ENCODE measurements at places on chromosomes 13 and 19. TPM values are rescaled to one million over a fixed set of nuclear protein-coding genes. Genes with fewer than 3 reads are reported as not detected.

- no peak for DNase-seq
Measured at GRCh38 chr13:99431927-99432608, 69.2 kb upstream of the TM9SF2 start.

GRCh38 chr19:17216058-17216670 is 1.0 kb downstream of the USE1 start:
- DNase-seq = no peak

DNA sequence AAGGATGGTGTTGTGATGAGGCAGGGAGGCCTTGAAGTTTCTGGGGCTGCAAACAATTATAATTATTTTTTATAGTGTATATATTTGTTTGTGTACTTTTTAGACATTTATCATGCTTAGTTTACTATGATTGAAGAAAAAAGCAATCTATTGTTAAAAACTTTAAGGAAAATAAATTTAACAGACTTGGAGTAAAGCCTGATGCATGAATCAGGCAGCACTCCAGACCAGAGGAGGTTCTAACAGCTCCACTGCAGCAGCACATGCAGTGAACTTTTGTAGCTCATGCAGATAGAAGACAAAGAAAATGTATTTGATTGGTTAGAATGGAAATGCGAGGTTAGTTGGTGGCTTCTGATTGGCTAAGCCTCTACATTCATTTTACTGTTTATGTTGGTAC is 36.8 kb upstream of the PABPC3 start:
- no peak for DNase-seq

DNA sequence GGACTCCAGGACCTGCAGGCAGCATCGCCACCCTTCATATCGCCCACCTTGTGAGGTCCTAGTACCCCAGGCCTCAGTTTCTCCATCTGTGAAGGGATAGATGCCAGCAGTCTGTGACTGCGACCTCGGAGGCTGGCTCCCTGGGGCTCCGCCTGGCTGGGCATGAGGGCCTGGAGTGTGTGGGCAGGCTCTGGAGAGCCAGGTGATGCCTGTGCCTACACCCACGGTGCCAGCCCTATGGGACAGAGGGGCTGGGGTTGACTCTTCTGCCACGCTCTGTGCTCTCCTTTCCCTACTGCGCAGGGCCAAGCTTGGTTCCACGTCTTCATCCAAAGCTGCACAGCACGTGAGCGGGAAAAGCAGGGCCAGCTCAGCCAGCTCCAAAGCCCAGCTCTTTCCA is 26.0 kb upstream of the NFIC start:
- no peak for DNase-seq

- no peak for DNase-seq
Measured at GRCh38 chr13:102913914-102914313, 68.1 kb downstream of the ERCC5 start.

DNA sequence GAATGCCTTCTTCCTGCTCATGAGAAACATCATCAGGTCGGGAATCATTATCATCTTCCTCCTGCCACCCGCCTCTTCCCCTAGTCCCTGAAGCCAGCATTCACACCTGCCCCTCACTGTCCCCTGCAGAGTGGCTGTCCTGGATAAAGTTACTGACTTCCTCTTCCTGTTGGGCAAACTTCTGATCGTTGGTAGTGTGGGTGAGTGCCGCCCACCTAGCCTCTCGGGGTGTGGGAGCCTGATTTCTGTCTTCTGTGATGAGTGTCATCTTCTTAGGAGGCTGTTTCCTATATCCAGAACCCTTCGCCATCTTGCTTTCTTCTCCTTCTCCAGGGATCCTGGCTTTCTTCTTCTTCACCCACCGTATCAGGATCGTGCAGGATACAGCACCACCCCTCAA is 12.5 kb downstream of the SLC44A2 start:
- DNase-seq = no peak

DNA sequence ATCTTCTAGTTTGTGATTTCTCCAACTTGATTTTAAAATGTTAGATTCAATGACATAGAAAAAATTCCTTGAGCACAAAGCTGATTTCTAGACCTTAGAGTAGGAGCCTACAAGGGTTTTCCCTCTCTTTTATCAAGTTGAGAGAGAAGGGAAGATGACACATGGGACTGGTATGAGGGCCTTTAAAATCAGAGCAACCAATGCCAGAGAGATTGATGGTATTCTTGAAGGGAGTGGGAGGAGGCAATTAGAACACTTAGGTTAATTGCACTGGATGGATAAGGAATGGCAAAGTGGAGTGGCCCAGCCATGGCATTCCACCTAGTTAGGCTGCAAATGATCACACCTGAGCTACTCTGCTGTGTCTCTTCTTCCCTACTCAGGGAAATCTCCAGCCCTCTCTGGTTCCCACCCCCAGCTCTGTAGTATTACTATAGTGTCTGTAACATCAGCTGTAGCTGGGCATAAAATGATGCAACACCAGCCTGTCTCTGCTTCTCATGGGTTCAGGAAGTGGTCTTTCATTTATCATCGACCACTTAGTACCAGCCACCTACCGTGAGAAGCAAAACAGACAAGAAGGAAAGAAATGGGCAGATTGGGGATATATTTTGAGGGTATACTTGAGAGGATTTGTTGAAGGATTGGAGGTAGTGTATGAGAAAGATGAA is 333.6 kb downstream of the DLEU7 start:
- no peak for DNase-seq

- DNase-seq = peak; percentile 82
Measured at GRCh38 chr19:11446652-11447301, 11.3 kb downstream of the PRKCSH start.

DNA sequence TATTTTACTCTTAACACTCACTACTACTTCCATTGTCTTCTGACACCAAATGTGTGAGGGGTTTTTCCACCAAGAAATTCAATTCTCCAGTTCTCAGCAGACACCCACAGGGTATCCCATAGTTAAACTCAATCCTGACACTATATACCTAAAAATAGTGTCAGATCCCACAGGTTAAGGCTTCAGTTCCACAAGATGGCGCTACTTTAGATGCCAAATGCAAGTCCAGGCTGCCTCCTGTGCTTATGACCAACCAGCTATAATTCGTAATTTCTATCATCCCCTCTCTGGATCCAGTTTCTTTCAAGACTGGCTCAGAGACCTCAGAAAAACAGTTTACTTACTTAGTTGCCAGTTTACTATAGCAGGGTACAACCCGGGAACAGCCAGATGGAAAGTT is 1146.2 kb upstream of the SPRY2 start:
- DNase-seq = no peak

GRCh38 chr19:10105509-10106099 is 558 bp upstream of the PPAN start:
- DNase-seq = no peak

DNA sequence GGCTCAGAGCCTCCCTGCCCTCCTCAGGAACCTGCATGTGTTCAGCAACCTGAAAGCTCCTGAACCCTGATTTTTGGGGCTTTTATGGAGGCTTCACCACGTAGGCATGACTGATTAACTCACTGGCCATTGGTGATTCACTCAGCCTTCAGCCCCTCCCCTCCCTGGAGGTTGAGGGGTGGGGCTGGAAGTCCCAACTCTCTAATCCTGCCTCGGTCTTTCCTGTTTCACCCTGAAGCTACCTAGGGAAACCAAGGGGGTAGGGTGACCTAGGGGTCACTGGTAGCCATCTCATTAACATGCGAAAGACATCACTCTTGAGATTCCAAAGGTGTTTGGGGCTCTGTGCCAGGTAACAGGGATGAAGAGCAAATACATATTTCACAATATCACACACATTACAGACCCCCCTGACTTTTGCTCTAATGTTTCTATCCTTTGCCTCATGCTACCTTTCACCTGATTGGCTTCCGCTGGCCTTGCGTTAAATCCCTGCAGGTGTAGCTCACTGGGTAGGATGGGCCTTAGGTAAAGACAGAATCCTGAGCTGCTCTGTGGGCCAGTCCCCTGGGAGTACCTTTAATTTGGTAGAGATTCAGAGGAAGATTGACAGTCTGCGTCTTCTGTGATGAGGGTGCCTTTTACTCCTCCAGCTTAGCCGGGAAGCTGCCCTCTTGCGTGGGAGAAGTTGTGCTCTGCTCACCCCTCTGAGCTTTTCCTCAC is 260.6 kb downstream of the ATP8A2 start:
- DNase-seq = no peak

GRCh38 chr19:27770095-27770494 is 1442.9 kb downstream of the UQCRFS1 start:
- DNase-seq = no peak

GRCh38 chr19:39842693-39843435 is 3.3 kb downstream of the FBL start:
- DNase-seq = no peak

DNA sequence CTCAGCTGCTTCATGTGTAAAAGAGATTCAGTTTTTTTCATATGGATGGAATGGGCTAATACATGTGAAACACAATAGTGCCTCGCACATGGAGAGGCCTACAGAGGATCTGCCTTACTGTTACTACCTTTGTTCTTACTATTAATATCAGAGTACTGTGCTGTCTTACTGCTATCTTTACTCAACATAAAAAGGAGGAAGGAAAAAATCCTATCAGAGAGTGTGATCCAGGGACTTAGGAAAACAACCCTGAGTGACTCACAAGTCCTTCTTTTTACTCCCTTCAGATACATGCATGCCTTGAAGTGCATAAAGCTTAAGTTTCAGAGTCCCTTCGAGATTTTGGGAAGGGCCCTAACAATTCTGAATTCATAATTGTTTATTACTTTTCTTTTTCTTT is 136.8 kb downstream of the TBC1D4 start:
- no peak for DNase-seq

GRCh38 chr19:36514012-36514612 is 14.0 kb downstream of the ZNF260 start:
- DNase-seq = no peak

GRCh38 chr13:111177081-111177711 is 62.1 kb downstream of the ARHGEF7 start:
- no peak for DNase-seq

DNA sequence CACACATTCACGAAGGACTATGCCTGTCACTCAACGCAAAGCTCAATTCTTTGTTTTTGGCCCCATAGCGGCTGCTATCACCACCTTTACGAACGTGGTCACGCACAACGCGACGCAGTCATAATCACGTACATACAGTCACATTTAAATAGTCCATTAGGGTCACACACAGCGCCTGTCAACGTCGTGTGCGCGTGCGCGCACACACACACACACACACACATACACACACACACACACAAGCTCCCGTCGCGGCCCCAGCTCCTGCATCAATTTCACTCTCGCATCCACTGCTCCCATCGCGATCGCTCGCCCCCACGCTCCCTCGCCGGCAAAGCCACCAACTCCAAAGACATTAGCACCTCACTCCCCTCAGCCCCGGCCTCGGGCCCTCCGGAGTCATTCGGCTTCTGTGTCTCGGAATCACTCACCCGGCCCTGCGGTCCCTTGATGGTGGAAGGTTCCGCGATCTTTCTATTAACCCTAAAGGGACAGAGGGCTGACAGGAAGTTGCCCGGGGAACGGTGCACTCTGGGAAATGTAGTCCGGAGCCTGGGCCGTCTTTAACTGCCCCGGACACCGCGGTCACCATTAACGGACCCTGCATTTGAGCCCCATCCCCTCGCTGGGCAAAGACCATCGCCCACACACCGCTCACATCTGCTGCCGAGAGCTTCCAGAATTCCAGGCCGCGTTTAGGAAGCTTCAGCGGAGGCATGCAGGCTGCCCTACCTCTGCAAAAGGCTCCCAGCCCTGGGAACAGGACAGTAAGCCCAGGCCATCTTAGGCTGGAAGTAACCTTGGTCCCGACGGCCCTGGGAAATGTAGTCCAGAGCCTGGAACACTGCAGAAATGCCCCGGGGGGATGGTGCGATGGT is at the start of gene ZNF790:
Gene ZNF790 (minus strand): TSS at position 482 of the 878 bp plus-strand sequence. CDS start 12,768 bp downstream, outside the sequence.
- DNase-seq = peak; percentile 91

DNA sequence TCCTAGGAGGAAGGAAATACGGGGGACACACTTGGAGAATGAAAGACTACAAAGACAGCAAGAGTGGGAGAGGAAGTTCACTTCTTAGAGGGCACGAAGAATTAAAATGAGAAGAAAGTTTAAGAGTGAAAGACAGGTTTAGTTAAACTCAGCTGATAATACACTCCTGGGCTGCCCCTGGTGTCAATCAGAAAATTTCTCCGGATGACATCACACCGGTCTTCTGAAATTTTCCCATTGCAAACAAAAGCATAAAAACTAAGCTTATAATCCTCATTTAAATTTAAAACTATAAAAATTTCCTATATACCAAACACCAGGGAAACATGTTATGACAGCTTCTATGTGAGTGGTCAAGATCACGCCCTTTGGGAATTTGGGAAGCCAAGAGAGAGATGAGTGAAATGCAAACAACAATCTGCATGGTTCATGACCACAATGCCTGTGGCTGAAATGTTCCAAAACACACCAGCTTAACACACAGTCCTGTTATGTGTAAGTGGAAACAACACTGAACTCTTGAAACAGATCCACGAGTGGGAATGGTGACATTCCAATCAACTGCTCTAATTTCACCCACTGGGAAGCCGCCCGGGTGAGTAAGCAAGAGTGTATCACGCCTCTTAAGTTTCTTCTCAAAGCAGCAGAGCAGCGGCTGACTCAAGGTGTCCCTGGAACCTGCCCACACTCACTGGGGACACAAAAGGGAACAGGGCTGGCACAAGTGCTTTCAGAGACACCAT is 49.0 kb downstream of the BRD4 start:
- no peak for DNase-seq

- no peak for DNase-seq
Measured at GRCh38 chr19:18921593-18921992, 2.1 kb downstream of the DDX49 start.

- DNase-seq = no peak
Measured at GRCh38 chr13:33728271-33729037, 89.5 kb upstream of the RFC3 start.

- no peak for DNase-seq
Measured at GRCh38 chr13:101053301-101054093, 362.8 kb downstream of the NALCN start.

Gene ZNF528
- total RNA-seq = 21.7 TPM

Gene DENND1C
- 8.7 TPM for total RNA-seq

Gene MBD3L2
- not detected for total RNA-seq

Gene ZNF254
- 17.1 TPM for total RNA-seq

Gene ZNF480
- 8.8 TPM for total RNA-seq

Gene AMER2
- not detected for total RNA-seq

Gene KLC3
- total RNA-seq = 1.8 TPM

Gene PSG3
- not detected for total RNA-seq

Gene ZNF266
- 24.5 TPM for total RNA-seq

Gene UBA52
- 840 TPM for total RNA-seq

Gene GATAD2A
- total RNA-seq = 85.8 TPM

Gene SSBP4
- total RNA-seq = 57.3 TPM

Gene SHISA2
- 26.3 TPM for total RNA-seq

Gene KIR3DL1
- 0.23 TPM for total RNA-seq

Gene PRR20A
- not detected for total RNA-seq

Gene POU2F2
- 6.1 TPM for total RNA-seq

Gene OVOL3
- total RNA-seq = not detected

Gene KIR3DL2
- total RNA-seq = 0.35 TPM

Gene EXOC3L2
- 11.9 TPM for total RNA-seq
